ENCODE measurements at places on chromosomes 13 and 19.

DNA sequence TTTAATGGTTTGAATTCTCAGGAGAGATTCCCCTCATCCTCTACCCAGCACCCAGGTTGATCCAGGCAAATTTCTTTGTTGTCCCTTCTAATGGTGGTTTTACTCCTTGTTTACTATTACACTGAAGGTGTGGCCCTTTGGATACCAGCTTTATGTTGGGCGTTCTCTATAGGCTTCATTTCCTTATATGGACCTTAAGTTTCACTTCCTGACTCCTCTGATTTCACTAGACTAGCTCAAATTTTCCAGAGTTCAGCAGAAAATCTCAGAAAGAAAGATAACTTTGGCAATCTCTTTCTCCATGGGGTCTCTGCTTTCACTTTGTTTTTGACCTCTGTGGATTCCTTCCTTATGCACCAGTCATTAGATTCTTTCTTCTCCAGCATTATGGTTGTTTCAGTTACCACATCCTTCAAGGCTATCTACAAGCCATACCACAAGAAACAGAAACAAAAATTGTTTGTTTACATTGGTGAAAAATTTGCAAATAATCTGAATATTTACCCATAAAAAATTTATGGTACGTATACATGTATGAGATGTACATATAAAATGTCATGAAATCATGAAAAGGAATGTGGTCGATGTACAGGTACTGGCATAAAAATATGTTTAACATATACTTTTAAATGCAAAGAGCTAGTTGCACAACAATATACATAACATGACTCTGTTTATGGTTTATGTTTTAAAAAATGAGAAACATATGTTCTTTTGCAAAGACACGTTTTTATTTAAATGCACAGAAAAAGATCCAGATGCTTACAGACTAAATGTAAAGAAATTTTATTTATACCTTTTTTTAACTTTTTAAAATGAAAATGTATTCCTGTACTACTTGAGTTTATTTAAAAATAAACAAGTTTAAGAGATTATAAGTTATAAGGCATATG is 212.6 kb downstream of the LACC1 start:
- DNase-seq, result no peak

- no peak for DNase-seq
Observed at GRCh38 chr19:6971366-6971765, 49.9 kb downstream of the MBD3L2B start.

- DNase-seq, result no peak
Observed at GRCh38 chr19:43735013-43735412, 19.1 kb downstream of the IRGC start.

GRCh38 chr19:54485851-54486250 is 12.8 kb upstream of the CDC42EP5 start:
- DNase-seq, result no peak

- DNase-seq, result no peak
Observed at GRCh38 chr19:50003810-50004419, 21.3 kb downstream of the VRK3 start.

GRCh38 chr13:100644371-100644770 is 30.2 kb downstream of the TMTC4 start:
- DNase-seq, result no peak

DNA sequence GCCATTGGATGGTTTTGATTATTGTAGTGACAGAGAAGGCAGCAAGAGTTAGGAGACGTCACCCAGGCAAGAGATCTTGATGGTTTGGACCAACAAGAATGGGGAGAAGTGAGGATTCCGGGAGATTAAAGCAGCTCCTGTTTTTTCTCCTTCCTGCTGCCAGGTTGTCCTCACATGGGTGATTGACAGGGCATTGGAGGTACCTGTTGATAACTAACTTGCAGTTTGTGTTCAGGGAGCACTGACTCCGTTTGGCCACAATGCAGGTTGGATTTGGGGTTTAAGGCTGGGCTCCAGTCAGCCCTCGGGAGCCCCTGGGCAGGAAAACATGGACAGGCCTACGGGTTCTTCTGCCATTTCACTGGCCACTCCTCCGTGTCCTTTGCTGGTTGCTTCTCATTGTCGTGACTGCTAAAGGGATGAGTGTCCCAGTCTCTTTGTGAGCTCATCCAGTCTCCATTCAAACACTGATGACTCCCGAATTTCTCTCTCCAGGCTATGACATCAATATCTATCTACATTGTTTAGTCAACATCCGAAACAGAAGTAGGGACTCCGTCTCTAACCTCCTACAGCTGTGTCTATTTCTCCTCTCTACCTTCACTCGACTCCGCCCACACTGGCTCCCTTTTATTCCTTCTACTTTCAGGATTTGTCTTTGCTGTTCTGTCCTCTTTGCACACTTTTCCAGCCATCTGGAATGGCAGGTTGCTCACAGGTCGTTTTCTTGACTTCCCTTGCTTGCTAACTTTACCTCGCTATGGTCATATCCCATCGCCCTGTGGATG is 1.3 kb upstream of the PTOV1 start:
- no peak for DNase-seq

DNA sequence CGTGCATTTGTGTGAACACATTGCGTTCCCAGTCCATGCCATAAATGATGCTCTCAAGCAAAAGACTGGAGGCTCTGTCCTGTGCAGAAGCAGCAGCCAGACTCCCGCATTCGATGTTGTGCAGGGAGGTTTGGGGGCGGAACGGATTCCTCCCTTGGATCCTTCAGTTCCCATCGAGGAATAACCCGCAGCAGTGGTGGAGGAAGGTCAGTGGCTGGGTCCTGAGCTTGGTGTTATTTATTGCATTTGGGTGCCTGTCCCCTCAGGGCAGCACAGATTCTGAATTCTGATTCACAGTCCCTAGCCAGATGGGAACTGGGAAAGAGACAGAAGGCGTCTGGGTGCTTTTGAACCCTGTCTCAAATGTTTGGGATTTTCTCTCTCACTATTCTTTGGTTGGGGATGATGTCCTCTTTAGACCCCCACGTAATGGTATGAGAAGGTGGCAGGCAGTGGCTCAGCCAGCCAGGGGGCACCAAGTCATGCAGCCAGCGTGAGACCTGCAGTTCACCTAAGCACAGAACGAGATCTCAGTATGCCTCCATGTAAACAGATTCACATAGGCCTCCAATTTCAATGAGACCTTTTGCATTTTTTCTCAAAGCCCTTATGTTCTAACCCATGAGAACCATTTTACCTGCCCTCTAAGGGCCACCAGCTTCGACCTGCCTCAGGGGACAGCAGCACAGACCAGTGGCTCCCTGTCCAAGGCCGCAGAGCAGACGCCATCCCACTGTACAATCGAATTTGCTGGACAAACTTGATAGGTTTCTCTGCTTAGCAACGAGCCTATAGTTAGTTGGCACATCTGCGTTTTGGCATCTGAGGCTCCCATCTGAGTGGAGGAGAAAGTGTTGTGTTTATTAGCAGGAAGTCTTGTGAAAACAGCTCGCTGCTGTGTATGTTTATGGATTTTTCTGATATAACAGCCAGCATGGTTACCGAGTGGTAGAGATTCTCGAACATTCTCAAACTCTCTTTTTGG is 17.8 kb downstream of the KCTD15 start:
- no peak for DNase-seq

GRCh38 chr19:32012206-32012605 is 333.2 kb upstream of the ZNF507 start:
- DNase-seq, result no peak

- peak; percentile 89 for DNase-seq
Observed at GRCh38 chr13:48976576-48977285, 1.0 kb downstream of the FNDC3A start.

DNA sequence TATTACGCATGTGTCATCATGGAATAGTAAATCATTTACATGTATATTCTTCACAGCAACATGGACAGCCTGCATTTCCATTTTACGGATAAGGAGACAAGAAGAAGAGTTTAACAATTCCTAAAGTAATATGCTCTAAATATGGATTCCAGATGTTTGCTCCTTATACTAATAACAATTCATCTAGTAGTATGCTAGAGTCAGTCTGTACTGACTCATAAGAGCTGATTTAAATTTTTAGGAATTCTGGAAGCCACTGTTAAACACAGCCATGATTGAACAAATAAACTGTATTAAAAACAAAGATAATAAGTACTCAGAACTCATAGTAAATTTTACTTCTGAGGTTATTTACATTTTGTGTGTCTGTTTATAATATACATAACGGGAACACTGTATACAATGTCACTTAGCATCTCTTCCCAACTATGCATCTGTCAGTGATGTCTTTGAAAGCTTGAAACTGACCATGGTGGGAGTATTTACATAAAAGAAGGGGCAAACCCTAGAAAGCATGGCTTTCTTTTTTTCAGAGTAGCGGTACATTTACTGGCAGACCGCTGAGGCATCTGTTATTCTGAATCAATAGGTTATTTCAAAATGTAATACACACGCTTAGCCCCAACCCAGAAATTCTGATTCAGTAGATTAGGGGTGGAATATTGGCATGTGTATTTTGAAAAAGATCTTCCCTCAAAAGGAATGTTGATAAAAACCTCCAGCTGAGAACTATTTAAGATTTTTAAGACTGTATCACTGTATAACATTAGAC is 12.9 kb downstream of the ZC3H13 start:
- DNase-seq, result no peak

DNA sequence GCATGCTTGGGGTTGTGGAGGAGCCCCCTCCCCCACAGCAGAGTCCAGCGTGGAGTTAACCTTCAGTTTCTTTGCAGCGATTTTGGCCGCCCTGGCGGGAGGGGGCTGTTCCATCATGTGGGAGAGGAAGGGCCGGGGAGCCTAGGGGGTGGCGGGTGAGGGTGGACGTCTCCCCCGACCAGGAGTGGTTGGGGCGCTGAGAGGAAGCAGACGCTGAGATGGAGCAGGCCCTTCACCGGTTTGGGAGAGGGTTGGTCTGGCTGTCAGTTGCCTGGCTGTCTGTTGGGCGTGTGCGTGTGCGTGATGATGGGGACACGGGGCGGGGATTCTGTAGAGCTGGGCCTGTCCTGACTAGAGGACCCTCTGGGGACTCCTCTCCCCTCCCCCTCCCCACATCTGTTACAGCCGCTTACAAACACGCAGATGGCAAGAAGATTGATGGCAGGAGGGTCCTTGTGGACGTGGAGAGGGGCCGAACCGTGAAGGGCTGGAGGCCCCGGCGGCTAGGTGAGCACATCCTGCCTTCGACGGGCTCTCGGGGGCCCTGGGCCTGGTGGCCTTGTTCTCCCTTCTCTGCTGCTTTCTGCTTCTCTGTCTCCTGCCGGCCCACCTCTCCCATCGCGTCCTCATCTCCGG is 9.8 kb upstream of the LIN7B start:
- no peak for DNase-seq

GRCh38 chr13:41075034-41075433 is 13.7 kb downstream of the WBP4 start:
- DNase-seq, result peak; percentile 23

DNA sequence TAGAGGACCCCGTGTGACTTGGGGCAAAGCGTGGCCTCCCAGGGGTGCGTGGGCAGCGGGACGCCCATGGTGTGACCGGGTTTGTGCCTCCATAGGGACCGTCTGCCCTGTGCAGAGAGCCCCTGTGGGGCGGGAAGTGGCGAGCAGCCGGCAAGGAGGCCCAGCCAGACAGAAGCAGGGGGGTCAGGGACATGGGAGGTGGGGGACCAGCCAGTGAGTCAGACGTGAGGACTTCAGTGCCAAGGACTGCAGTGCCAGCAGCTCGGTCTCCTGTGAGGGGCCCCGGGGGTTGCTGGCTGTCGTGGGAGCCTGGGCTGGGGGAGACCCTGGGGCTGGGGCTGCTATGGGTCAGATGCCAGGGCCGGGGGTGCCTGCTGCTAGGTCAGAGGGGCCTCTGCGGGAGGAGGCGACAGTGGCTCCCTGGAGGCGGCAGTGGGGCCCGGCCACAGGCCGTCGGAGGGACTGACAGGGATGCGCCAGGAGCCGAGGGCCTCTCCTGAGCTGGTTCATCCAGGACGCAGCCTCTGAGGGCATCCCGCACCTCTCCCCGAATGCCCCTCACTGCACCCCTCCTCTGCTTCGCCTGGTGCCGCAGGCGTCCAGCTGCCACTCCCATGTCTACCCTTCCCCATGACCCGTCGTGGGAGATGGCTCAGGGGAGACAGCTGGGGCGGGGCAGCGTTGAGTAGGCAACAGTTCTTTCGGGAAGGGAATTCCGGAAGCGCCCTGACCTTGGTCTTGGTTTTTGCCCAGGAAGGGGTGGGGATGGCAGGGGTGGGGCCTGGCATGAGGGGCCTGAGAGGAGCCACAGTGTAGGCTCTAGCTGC is 80.0 kb downstream of the KDM4B start:
- no peak for DNase-seq

GRCh38 chr13:109764045-109764444 is 22.3 kb downstream of the IRS2 start:
- no peak for DNase-seq

GRCh38 chr13:55517312-55517711 is 1623.4 kb upstream of the PRR20A start:
- DNase-seq, result no peak

DNA sequence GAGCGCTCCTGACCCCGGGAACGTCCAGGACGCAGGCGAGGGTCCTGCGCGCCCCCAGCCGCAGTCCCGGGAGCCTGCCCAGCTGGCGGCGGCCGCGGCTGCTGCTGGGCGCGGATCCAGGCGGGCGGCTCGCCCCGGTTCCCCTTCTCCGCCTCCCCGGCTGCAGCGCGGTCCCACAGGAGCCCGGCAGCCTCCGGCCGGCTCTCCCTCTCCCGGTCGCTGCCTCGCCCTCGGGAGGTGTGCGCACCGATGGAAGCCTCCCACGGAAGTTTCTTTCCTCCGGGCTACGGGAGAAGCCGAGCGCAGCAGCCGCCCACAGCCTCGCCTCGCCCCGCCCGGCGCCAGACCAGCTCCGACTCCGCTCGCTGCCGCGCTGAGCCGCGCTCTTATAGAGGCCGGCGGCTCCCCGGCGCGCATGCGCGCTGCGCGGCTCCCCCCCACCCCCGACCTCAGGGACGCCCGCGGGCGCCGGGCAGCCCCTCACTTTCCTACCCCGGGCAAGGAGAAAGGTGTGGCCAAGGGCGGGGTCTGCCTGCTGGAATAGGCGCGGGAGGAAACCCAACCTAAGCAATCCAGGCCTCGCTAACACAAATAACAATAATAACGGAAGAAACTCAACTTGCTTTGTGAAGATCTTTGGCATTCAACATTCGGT is at the start of gene SHISA2:
Gene SHISA2 (minus strand): TSS at position 360 of the 655 bp plus-strand sequence. CDS start 1,041 bp downstream, outside the sequence.
- peak; percentile 37 for DNase-seq

DNA sequence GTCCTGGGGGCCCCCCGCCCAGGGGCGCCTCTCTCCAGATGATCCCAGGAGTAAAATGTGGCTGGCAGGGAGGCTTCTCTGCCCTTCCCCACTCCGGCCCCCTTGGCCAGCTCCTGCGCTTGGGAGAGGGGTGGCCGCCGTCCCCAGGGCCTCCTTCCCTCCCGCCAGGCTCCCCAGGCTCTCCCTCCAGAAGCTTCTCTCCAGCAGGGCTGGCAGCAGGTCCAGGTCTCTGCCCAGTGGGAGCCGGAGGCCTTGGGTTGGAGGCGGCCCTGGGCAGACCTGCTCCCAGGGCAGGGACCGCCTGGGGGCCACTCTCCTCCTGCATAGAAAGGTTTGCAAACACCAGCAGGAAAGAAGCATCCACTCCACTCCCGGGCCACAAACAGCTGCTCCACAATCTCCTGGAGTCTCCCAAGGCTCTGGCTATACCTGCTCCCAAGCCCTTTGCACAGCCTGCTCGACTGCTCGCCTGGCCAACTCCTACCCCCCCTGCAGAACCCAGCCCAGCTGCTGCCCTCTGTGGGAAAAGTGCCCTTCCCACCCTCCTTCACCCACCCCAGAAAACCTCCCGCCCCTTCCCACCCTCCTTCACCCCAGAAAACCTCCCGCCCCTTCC is 26.0 kb downstream of the SBNO2 start:
- DNase-seq, result no peak

GRCh38 chr13:79479882-79480281 is 1.1 kb upstream of the NDFIP2 start:
- DNase-seq, result no peak

Measured in stimulated activated naive CD4-positive, alpha-beta T cell (primary cell).